Muscle of back (tissue), 13 donors: ENCODE measurements at places on chromosomes 2 and 18.

DNA sequence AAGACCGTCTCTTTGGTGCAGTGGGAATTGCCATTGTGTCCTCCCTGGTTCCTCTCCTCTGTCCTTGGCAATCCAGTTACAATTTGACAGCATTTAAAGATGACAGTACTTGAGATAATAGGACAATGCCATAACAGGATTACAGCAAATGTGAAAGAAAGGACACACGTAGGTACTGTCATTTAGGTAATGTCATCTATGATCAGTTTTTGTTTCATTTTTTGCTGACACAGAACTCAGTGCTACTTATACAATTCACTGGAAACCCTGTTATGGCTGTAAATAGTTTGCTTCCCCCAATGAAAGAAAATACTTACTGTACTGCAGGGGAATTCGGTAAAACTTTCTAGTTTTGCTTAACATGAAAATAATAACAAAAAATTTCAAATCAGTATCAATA, 65.2 kb downstream of the BCL11A start:
- no peak for DNase-seq

- no peak for DNase-seq
Observed at GRCh38 chr2:82344670-82345069, 2040.1 kb upstream of the LRRTM1 start.

GRCh38 chr2:147433822-147434221, 411.0 kb upstream of the ACVR2A start:
- DNase-seq: no peak

- no peak for DNase-seq
Observed at GRCh38 chr2:7951001-7951400, 730.9 kb upstream of the ID2 start.

DNA sequence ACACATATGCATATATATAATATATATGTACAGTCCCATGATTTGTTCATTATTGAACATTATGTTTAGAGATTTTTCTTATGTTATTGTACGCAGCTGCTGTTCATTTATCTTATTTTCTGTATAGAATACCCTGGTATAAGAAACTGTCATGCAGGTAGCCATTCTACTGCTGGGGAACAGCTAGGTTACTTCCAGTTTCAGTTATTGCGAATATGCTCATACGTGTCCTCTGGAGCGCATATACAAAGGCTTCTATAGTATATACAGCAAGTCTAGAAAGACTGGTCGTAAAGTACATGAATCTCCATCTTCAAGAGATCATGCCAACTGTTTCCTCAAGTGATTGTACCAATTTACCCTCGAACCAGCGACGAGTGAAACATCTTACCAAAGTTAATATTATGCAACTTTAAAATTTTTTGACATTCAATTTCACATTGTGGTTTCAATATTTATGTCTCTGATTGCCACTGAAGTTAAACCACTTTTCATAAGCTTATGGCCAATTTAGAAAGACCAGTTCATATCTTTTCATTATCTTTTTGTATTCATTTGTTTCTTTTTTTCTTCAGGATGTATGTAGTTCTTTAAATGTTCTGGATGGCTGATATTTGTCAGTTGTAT, 53.5 kb downstream of the RDH14 start:
- DNase-seq: no peak

GRCh38 chr2:81084101-81084500, 779.5 kb upstream of the LRRTM1 start:
- no peak for DNase-seq

DNA sequence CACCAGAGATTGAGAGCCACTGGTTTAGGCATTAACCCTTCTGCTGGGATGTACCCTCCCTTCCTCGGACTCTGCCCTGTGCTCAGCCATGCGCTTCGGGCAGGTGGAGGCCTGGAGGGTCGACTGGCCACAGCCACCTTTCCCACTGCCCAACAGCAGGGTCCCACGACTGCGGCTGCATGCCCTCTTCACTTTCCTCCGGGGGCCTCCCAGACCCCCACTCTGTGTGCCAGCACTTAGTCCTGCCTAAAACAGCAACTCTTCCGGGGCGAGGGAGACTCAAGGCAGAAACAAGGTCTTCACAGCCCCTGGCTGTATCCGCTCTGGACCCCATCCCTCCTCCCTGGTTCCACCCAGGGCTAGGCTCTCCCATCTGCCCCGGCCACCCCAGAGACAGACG, 31.3 kb upstream of the BIN1 start:
- no peak for DNase-seq

- DNase-seq: peak; percentile 39
Observed at GRCh38 chr2:121722479-121722878, 14.2 kb downstream of the NIFK start.

GRCh38 chr2:176789751-176790150, 422.8 kb upstream of the HNRNPA3 start:
- DNase-seq: peak; percentile 30

DNA sequence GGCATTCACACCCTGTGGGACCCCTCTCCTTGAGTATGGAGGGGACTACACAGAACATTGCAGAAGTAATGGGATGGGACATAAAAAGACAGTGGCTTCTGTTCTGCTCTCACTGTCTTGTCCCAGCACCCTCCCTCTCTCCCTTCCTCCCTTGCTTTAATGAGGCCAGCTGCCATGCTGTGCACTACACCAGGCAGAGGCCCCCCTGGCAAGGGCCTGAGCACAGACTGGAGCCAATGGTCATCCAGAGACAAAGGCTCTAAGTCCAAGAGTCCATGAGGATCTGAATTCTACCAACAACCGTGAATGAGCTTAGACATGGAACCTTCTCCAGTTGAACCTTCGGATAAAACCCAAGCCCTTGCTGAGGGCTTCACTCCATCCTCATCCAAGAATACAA, 263.0 kb downstream of the NDUFA10 start:
- DNase-seq: no peak

GRCh38 chr2:161134547-161135518, 25.4 kb upstream of the TANK start:
- DNase-seq: peak; percentile 19

DNA sequence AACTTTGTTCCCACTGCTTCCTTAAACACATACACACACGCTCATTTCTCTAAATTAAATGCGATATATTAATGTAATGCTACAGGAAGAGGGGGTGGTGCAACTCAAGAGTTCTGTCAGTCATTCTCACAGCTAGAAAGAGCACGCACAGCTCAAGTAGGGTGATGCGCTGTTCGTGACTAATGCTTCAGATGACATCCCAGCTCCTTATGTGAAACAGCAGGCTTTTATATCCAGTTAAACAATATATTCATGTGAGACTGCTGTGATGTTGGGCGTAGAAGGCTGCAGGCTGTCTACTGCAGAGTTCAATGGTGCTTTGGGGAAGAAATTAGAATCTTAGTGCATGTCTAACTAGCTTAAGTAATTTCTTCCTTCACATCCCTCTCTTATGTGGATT, 912.6 kb upstream of the FSHR start:
- DNase-seq: no peak

DNA sequence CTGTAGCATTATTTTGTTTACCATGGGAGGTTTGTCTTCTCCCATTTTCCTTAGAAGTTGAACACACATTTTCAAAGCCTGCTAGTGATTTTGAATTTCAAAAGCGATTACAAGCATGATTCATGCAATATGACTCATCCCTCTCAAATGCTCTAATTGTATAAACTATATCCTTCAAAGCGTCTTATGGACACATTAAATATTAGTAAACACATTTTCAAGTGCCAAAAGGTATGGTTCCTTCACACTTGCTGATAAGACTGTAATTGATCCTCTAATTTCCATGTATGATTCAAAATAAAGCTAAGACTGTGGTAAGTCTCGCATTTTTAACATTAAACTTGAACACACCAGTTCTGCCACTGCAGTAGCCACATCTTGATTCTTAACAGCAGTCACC, 512.9 kb downstream of the LRRTM4 start:
- no peak for DNase-seq

GRCh38 chr2:33839791-33840190, 240.7 kb upstream of the FAM98A start:
- no peak for DNase-seq

DNA sequence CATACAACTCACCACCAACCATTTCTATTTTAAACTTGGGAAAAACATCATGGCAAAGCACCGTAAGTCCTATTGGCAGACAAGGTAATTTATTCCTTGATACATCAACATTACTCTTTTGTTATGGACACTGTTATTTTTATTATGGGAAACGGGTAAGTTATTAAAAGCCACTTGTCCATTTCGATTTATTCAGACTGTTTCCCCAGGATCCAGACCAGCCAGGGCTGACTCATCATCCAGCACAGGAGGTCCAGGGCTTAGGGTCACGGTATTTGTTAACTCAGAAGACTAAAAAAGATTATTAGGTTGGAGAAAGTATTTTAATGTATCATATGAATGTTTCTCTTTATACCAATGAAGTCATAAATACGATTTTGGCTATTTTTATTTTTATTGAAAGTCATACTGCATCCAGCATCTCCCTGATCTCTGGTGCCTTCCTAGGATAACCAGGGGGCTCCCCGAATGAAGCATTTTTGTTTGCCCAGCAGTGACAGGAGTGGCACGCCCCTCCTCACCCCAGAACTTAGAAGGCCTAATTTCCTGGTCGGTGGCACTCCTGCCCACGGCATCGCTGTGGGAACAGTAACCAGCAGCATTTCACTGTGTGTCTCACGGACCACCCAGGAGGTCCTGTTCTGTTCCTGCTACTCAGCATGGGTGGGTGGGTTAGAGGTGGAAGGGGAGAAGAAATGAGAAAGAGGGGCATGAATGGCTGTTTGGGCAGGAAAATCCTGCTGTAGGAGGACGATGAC, 446.1 kb downstream of the EIPR1 start:
- no peak for DNase-seq

DNA sequence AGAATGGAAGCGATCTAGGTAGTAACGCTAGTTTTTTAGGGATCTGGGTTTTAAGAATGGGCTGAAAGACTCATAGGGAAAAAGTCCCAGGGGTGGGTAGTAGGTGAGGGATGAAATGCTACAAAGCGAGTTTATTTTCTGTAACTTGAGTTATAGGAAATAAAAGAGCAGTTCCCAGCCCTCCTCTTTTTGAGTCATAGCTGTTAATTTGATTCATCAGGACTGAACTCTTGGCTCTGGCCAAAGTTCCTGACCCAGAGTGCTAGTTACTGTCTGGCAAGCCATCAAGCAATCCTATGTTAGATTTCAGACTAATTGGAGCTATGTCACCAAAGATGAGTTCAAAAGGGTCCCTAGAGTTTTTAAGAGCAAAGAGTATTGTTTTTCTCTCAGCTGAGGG, 17.4 kb upstream of the NOSTRIN start:
- DNase-seq: no peak

GRCh38 chr2:64262071-64262470, 117.9 kb upstream of the PELI1 start:
- DNase-seq: no peak

GRCh38 chr2:230296917-230297316, 30.1 kb upstream of the SP140L start:
- no peak for DNase-seq

DNA sequence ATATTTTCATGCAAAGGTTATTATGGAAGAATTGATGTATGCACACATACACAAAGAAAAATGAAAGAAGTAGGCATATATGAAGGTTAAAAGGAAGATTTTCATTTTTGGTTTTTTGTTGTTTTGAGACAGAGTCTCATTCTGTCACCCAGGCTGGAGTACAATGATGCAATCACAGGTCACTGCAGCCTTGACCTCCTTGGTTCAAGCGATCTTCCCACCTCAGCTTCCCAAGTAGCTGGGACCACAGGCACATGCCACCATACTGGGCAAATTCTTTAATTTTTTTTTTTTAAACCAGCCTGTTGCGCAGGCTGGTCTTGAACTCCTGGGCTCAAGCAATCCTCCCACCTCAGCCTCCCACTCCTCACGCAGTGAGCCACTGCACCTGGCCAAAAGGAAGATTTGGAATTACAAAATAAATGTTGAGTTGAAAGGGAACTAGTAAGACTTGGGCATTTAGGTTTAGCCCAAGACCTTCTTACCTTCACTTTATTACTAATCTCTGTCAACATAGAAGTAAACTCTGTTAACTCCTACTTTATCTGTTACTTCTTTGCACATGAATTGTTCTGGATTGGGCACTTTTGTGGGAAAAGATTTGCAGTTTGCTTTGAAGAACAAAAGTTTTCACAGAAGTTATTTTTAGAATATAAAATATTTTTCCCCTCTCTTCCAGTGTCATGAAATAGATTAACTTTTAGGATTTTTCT, 31.7 kb upstream of the NBEAL1 start:
- DNase-seq: no peak

DNA sequence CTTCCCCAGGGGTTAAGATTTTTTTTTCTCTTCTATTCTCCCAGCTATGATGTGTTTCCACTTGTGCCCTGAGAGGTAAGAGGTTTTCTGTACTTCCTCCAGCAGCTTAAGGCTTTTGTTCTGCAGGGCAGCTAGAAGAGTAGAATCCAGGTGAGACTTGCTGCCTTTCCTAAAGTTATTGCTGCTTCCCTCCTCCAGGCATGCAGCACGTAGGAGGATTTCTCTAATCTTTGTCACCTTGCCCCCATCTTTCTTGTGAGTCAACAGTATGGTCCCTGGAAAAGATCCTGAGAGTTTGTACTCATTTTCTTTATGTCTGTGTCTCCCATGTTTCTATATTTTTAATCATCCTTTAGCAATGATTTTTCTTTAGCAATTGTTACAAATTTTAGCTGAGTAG, 462.2 kb downstream of the SETBP1 start:
- DNase-seq: no peak
